ENCODE measurements at places on chromosomes 13 and 19.

GRCh38 chr13:108895220-108895704, 265.9 kb downstream of the MYO16 start:
- no peak for DNase-seq

GRCh38 chr19:58544591-58545285, 874 bp downstream of the TRIM28 start:
- DNase-seq = no peak

DNA sequence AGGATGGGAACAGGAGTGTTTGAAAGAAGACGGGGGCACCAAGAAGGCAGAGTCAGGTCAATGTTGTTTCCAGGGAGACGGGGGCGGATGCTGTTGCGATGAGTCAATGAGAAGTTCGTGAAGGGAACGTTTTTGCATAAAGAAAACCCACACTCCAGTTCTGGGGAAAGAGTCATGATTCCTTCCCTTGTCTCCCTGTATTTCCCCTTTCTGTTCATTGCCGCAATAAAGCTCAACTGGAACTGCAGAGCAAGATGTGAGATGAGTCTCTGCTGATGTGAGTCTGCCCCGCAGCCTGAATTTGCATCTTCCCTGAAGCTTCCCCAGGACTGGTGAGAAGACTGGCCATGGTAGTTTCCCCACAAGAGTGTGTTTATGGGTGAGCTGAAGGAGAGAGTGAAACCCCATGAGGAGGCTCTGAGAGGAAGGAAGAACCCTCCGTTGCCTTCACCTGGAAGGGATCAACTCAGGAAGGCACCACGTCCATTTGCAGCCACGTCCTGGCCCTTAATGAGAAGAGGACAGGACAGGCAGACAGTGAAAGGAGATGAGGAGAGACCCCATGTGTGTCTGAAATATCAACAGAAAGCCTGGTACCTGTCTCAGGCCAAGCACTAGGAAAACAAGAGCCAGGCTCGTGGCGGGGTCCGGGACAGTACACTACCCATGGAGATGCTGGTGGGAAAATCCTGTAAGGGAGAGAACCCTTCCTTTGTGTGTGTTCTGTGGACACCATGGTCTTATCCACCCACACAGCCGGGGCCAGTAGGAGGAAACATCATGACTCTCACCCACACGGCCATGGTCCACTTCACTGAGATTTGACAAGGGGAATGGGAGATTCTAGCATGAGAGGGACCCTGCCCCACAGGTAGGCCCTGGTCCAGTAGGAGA, 13.7 kb downstream of the LILRA1 start:
- no peak for DNase-seq

DNA sequence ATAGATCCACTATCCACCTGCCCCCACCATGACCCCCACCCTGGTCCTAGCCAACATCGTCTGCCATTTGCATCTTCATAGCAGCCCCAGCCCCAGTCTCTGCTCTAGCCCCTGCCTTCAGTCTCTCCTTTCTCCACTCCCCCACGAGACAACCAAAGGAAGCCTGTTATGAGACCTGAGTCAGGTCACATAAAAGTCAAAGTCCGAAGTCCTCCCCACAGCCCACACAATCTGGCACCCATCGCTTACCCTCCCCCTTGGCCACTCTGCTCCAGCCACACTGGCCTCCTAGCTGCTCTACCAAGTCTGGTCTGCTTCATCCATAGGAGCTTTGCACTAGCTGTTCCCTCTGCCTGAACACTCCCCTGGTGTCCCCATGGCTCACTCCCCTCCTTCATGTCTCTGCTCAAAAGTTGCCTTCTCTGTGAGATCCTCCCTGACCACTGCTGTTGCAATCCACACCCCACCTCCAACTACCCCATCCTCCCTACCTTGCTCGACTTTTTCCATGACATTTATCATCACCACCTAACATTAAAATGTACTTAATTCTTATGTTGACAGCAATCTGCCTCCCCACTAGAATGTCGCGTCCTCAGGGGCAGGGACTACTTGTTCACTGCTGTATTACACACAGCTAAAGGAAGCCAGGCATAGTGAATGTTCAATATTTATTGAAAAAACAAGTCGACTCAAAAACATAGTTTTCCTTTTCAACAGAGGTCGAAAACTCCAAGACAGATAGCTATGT, 1.2 kb upstream of the PLEKHG2 start:
- DNase-seq = no peak

DNA sequence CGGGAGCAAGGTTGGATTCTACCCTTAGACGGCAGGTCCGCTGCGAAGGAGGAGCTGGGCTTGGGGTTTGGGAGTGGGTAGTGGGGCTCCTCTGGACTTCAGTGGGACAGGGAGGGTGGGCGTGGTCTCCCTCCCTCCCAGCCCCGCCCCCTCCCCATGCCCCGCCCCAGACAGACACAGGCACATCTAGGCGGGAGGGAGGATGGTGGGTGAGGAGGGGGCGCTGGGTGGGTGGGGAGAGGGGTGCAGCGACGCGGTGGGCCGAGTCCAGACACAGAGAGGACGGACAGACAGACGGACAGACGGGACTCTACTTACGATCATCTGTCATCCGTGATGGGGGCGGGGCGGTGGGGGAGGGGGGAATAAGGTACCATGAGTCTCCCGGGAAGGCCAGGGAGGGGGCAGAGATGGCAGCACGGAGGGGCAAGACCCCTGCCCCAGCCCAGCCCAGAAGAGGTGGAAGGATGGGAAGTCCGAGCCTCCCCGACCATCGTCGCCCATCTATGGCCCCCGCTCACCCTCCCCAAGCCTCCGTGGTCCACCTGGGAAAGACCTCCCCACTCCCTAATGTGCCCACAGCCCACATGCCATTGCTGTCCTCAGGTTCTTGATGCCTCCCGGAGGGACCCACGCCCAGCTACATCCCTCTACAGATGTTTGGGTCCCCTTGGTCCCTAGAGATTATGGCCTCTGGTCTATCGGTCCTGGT, 64.8 kb downstream of the UNC13A start:
- DNase-seq = no peak

GRCh38 chr19:10752237-10752912, 34.5 kb downstream of the DNM2 start:
- DNase-seq = no peak

DNA sequence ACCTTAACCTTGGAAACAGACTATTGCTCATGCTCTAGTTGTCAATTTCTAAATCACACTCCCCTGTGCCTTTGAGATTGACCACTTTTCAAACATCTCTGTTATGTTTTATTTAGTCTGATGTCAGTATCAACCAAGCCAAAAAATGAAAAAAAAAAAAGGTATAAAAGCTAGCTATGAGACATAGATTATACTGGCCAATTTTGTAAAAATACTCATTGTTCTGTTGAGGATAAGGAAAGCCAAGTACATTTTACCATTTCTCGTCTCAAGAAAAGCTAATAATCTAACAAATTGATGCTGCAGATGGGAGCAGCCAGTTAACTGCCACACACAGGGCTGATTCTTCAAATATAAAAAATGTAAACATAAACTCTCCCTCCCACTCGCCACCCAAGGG, 572.6 kb upstream of the KLF12 start:
- no peak for DNase-seq

GRCh38 chr13:41458187-41458760, 924 bp downstream of the RGCC start:
- peak; percentile 11 for DNase-seq

GRCh38 chr13:101575581-101575980, 123.1 kb downstream of the ITGBL1 start:
- no peak for DNase-seq

GRCh38 chr13:50339271-50339670, 324.0 kb downstream of the KCNRG start:
- no peak for DNase-seq

DNA sequence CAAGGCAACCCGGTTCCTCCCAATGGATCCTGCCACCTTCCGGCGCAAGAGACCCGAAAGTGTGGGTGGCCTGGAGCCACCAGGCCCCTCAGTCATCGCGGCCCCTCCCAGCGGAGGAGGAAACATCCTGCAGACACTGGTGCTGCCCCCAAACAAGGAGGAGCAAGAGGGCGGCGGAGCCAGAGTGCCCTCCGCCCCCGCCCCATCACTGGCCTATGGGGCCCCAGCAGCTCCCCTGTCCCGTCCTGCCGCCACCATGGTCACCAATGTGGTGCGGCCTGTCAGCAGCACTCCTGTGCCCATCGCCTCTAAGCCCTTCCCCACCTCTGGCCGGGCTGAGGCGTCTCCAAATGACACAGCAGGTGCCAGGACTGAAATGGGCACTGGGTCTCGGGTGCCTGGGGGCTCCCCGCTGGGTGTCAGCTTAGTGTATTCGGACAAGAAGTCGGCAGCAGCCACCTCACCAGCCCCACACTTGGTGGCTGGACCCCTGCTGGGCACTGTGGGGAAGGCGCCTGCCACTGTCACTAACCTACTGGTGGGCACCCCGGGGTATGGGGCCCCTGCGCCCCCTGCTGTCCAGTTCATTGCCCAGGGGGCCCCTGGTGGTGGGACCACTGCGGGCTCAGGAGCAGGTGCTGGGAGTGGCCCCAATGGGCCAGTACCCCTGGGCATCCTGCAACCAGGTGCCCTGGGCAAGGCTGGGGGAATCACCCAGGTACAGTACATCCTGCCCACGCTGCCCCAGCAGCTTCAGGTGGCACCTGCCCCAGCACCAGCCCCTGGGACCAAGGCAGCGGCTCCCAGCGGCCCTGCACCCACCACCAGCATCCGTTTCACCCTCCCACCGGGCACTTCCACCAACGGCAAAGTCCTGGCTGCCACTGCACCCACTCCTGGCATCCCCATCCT, 11.2 kb upstream of the PRR19 start:
- peak; percentile 59 for DNase-seq

- peak; percentile 14 for DNase-seq
Measured at GRCh38 chr13:32060401-32060878, 28.9 kb downstream of the FRY start.

DNA sequence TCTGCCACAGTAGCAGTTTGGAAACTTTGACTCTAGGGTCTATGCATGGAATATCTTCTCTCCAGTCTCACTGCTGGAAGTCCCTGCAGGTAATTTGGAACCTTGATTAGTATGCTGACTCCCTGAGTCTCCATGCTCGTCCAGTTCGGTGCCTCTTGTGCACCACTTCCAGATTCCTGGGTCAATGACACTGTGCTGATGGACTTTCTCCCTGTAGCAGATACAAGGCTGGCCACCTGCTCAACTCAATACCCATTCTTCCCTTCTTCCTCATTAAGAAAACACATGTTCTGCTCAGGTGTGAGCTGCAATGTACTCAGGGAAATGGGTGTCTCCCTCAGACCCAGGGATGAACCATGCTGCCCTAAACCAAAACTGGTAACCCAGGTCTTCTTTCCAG, 99.1 kb downstream of the KL start:
- no peak for DNase-seq

- DNase-seq = no peak
Measured at GRCh38 chr13:111382411-111382810, 62.0 kb downstream of the TEX29 start.

GRCh38 chr19:41785653-41786052, 10.7 kb upstream of the CEACAM3 start:
- peak; percentile 63 for DNase-seq

DNA sequence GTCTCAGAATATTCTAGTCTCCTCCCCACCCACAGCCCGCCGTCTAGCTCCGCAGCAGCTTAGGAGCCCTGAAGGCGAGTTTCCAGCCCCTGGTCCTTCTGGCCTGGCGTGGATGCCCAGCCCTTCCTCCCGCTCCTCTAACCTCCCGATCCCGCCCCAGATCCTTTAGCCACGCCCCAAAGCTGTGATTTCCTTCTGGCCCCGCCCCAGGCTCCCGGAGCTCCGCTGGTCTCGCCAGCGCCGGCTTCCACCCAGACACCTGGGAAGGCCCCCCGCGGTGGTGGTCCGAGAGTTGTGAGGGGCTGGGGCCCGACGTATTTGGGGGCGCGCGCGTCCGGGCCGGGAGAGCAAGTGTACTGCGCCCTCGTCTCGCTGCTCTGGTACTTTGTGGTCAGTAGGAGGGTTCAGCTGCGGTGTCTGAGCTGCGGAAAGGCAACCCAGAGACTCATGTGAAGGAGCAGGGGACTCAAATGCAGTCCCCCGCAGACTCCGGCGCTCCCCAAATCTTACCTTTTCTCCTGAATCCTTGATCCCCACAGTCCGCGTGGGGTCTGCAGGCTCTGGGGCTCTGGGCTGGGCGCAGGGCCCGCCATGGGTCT, at the start of gene CGB7:
CGB7 (minus strand) TSS at position 114 of the 599 bp plus-strand sequence. CDS start 2,374 bp downstream, outside the sequence.
- DNase-seq = no peak

DNA sequence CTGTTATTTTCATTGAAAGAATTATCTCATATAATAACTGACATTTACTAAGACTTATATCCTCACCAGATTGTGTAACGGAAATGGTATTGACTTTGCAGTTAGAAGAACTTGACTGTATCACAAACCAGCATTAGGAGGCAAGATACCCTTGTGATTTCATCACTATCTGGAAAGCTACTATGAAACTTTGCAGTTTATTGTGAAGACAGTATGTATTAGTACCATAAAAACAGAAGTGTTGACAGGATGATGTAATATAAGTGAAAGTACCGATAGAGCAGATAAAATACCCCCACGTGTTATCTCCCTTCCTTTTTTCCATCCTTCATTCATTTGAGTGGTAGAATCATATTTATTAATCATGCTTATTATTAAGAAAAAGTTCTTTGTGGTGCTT, 365.7 kb upstream of the KLHL1 start:
- no peak for DNase-seq

DNA sequence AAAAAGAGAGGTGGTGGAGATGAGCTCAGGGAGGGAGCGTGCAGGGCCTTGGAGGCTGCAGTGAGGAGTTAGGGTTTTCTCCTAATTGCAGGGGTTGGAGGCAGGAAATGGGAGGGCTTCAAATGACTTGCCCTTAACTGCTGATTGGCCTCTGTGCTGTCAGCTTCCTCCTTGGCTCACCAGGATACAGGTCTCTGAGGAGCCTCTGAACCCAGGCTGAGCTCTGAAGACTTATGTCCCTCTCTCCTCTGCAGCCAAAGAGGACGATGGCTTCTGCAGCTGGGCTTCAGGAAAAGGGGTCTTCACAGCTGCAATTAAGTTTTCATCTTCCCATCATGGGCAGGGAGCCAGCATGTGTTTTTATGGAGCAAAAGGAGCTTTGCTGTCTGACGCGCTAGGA, 6.7 kb upstream of the RANBP3 start:
- DNase-seq = no peak
